ENCODE measurements at places on chromosomes 2 and 18.

DNA sequence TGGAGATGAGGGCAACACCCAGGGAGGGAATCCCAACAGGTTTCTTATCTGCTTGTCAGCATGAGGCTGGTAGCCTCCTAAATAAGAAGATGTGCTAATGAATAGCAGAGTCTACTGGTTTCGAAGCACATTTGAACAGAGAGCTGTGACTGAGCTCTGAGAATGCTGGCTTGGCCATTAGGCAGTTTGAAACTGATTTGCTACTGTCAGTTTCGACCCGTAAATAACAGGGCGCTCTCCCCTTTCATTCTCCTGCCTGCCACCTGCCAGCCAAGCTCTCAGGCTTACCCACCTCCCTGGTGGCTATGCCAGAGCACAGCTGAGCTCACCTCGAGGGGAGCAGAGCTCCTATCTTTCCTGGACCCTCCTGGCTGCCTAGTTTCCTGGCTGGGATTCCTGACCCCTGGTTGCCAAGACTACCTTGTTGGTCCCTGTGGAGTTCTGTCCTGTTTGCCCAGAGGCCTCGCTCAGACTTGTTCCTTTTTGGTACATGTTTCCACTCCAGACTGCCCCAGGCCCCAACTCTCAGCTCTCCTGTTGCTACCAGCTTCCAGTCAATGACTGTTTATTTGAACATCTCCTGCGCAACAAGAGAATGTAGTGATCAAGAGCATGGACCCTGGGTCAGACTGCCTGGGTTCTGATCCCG is 102.3 kb upstream of the ALPP start:
- DNase-seq = no peak

DNA sequence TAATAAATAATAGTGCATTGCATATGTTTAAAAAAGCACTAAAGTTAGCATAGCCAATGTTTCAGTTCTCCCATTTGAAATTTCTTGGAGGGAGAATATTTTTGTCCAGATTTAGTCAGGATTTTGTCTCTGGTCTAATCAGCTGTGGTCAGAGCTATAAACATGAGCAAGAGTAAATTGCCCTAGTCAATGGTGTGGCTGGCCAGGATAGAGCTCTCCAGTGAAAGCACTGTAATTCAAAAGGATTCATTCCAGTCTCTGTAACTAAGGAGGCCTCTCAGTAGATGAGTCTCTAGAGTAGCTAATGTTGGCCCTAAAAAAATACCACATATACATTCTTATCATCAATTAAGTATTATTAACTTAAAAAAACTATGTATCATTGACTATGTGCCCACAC is 241.6 kb downstream of the CDCA7 start:
- no peak for DNase-seq

- DNase-seq = no peak
Measured at GRCh38 chr2:173252581-173252980, 102.1 kb upstream of the CDCA7 start.

DNA sequence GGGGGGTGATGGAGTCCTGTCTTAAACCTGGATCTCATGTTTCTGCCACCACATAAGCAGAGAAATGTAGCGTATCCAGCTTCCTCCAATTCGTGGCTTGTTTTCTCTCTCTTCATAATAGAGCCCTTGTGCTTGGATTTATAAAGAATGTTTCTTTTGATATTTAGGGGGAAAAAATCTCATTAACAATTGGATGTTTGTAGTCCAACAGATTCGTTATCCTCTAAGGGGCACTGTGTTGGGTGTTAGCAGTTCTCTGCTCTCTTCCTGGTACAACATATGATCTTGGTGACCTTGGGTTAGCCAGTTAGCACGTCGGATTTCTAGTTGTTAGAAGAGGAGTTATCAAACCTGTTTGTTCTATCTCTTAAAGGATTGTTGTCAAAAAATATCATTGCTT is 127.8 kb downstream of the FMNL2 start:
- DNase-seq = no peak

DNA sequence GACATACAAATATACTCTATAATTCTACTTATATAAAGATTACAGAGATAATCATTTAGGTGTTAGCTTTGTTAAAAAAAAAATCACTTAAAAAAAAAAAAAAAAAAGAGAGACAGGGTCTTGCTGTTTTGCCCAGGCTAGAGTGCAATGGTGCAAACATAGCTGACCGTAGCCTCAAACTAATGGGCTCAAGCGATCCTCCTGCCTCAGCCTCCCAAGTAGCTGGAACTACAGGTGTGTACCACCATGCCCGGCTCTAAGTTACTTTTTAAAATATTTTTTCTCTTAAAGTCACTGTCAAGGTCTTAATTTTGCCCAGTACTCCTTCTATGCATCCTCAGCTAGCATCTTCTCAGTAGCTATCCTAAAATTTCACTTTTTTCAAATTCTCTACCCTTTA is 77.2 kb upstream of the SLC25A52 start:
- no peak for DNase-seq

- DNase-seq = no peak
Measured at GRCh38 chr2:65331336-65332025, 100.9 kb downstream of the SPRED2 start.

DNA sequence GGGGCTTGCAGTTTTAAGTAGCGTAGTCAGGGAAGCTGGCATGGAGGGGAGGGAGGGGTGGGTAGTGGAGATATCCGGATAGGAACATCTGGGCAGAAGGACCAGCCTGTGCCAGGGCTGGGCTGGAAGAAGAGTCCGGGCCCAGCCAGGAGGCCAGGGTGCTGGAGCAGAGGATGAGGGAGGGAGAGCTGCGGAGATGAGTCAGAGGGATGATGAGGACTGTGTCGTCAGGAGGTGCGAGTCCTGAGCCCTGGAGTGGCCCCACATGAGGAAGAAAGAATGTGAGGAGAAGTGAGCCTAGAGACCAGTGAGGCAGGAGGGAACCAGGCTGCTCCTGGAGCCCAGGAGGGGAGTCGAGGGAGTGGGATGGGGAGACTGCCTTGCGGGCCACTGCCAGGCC is 82.4 kb downstream of the CTIF start:
- no peak for DNase-seq

DNA sequence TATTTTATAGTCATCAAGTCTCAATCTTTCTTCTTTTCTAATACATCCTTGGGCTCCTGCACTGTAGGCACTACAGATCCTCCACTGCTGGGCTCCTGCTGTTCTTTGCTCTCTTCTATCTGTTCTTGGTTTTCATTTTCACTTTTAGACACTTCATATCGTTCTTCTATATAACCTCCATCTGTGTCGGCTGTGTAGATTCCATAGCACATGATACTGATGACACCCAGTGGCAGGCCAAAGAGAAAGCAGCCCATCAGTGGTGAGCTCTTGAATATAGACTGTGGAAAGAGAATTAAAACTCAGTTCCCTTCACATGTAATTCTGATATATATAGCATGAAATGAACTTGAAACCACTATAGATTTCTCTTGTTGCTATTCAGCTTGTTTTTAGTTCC is 38.0 kb downstream of the TMX3 start:
- no peak for DNase-seq

GRCh38 chr2:99984799-99985515 is 157.4 kb downstream of the AFF3 start:
- DNase-seq = no peak

GRCh38 chr2:17733599-17733998 is 20.0 kb downstream of the SMC6 start:
- no peak for DNase-seq

DNA sequence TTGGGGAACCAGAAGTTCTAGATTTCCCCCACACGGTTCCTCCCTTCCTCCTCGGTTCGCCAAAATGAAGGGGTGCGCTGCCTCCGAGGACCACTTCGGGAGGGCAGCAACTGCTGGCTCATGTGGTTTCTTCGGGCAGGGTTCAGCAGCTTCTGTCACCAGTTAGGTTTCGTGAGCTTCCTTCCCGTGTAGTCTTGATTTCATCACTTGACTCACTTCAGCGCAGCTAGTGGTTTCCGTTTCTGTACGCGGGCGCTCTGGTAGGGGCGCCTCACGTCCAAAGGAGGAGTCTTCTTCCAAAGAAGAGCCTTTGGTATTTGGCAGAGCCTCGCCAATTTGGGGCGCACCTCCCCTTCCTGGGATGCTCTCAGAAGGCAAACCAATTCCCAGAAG is 485 bp upstream of the GALNT3 start:
- DNase-seq = peak; percentile 36

DNA sequence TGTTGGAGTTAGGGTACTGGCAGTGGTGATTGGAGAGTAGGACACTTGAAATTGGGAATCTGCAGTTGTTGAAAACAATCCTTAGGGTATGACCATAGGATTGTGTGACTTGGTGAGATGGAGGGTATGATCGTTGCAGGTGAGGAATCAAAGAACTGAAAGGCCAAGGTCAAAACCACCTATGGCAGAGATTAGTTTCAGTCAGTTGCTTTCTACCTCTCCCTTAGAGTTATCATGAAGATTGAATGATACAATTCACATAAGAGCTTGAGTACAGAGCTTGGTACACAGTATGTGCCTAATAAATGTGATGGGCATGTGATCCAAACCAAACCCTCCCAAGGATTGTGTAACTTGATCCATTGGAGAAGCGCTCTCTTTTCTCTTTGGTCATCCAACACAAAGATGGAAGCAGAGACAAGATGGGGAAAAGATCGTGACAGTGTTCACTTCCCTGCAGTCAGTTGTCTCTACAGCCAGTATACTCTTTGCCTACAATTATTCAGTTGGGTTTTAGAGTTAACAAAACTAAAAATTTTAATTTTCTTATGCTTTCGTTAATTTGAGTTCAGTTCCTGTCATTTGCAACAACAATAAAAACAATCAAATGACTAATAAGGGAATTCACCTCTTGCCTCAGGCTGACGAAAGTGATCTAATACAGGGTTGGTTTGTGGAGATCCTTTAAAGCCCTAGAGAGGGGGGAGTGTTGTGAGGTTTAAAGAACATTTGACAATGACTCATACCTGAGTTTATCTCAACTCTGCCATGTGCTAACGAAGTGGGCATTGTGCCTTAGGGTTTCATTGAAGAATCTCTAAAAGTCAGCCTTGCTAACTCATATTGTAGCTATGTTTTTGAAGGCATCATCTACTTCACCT is 14.8 kb upstream of the SMAD2 start:
- DNase-seq = no peak

DNA sequence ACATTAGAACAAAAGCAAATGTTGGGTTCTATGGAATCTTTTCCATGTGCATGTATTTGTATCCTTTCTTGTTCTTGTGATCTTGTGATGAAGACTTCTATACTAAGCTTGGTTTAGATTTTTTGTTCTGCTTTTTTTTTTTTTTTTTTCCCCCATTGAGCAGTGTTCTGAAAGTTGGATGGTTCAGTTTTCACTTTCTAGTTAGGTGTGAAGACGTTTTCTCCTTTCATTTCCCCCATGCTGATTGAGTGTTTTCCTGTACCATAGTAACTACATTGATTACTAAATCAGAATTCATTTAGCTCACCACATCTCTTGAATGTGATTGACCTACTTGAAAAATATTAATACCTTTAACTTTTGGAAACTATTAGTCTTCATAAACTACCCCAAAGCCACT is 34.1 kb downstream of the NOP58 start:
- no peak for DNase-seq

DNA sequence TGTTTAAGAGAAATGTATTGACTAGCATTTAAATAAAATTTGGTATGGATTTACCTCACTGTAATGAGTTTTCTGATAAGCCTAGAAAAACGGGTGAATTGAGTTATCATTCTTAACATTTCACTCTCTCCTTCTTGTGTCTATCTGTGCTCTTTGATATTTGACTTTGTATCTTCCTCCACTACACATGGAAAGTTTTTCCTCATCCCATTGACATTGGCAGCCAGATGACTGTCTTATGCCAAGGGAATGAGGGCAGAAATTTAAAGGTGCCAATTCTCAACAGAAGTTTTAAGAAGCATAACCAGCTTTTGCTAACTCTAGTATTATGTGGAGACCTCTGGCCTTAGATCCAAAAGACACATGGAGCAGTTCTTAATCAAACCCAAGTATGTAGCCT is 376.6 kb downstream of the DSEL start:
- DNase-seq = no peak

DNA sequence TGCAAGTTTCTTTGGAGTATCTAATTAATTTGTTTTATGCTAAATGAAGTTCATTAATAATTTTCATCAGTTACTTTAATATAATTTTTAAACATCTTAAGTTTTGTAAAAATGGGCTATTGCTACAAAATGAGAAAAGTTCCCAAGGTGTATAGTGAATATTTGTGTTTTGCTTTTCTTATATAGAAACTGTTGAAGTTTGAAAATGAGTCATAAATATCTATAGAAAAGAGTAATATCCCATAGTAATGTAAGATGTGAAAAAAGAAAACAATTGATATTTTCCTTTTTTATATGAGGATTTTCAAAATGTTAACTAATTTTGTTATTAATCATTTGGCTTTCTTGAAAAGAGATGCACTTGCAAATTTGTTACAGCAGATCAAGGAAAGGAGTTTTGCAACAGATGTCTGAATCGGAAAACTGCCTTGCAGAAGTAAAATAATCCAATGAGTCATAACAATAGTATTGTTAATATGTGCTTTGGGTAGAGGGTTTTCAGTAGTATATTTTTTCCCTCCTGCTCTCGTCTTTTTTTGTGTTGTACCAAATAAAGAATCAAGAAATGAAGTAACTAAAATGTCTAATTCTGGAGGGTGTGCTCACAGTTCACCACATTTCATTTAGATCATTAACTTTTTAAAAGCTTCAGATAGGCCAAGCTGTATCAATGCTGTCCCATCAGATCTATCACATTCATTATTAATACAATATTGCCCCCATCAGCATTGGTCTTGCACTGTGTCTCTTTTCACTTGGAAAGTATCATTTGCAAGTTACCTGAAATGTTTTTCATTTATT is 15.5 kb downstream of the DUSP19 start:
- no peak for DNase-seq

DNA sequence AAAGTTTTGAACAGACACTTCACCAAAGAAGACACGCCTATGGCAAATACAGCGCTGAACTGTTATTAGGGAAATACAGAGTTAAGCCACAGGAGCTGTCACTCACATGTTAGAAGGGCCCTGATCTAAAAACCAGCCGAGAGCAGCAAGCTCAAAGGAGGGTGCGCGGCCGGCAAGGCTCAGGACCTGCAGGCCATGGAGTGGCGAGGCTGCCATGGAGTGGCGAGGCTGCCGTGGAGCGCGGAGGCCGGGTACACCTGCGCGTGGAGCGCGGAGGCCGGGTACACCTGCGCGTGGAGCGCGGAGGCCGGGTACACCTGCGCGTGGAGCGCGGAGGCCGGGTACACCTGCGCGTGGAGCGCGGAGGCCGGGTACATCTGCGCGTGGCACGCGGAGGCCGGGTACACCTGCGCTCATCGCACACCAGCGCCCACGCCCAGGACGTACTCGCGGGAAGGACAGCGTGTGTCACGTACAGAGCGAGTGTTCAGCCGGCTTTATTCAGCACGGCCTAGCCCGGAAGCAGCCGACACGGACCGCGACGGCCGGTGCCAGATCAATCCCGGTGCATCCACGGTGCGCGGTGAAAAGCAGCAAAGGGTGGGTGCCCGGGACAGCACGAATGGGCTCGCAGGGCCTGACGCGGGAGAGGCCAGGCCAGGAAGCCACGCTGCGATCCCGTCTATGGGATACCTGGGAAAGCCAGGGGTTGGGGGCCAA is 68.8 kb downstream of the SLC66A2 start:
- no peak for DNase-seq
